NCI-H2081 treated with DMSO at 0.1 percent for 48 hours (cell line): ENCODE measurements at places on chromosomes 1 and 21.

DNA sequence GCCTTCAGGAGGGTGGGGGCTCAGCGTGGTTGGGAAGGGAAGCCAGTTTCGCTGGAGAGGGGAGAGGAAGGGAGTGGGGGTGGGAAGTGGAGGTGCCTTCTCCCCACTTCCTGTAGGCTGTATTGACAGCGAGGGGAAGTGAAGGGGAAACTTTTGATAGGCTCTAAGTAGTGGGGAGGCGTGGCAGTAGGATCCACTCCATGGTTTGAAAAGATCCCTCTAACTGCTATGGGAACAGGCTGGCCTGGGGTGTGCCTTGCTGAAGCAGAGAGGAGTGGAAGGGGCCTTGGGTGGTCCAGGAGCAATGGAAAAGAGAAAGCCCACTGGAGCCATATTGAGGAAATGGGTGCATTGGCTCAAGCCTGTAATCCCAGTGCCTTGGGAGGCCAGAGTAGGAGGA is 20.2 kb downstream of the C1orf115 start:
- DNase-seq, result no peak

DNA sequence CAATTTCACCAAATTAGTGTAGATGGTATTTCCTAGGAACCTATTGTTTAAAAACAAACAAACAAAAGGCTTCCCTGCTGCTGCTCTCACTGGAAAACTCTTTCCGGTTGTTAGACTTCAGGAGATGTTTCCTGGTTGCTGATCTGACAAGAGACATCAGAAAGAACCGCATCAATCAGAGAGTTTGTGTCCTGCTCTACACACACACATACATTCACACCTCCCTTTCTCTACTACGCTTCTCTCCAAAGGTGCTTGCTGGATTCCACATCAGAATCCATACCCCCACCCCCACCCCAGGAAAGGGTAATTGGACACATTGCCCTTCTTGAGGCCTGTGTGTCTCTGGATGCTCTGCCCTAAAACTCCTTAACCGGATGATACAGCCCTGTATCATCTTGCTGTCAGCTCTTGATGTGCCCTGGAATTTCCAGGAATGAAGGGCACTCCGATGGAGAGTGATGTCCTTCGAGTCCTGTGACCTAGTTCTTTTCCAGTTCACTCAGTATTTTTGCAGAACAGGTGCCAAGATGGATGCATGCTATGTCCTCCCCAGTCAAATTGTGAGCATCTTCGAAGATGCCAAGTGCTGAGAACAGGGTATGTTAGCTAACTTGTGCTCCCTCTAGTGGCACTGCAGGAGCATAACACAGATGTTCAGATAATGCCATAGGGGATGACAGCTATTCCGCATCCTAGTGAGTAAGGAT is 113.7 kb upstream of the SLC35F3 start:
- DNase-seq, result peak; percentile 64

DNA sequence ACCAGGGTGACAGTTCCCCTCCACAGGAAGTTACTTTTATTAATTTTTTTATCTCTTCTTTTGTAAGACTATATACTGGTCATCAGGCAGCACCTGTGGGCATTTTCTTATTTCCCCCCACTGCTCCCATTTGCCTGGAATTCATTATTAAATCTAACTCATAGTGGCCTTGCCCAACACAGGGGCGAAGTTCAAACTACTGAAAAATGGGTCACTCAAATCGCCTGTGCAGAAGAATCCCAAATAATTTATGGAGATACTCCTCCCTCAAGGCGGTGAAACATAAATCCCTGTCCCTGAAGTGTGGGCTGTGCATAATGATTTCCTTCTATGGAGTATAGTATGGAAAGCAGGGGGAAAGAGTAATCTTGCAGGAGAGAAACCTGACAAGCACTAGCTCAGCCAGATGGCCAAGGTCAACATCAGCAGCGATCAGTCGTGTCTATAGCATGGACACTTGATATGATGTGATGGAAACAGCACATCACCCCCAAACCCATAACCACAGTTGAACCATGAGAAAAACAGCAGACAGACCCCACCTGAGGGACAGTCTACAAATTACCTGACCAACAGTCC is 7.9 kb downstream of the CAMK2N1 start:
- DNase-seq, result no peak

- DNase-seq, result no peak
Observed at GRCh38 chr1:184143449-184143848, 91.9 kb downstream of the TSEN15 start.

DNA sequence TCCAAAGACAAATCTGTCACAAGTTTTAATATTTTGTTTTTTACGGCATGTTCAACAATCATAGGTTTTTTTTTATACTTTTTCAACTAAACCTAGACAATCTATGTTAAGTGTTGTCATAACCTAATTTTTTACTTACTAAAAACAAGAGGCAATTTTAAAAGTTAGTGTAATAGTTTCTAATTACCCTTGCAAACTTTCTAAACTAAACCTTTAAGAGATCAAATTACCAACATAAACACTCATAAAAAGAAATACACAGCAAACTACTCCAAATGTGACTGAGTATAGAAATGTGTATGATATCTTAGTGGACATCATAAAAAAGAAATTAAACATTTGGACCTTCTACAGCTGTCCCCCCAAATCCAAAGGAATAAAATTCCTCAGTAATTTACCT is 10.0 kb downstream of the ZNF281 start:
- DNase-seq, result no peak

- DNase-seq, result no peak
Observed at GRCh38 chr1:159854693-159855192, 7.7 kb downstream of the VSIG8 start.

GRCh38 chr1:40151457-40152079 is 9.6 kb upstream of the RLF start:
- no peak for DNase-seq

- no peak for DNase-seq
Observed at GRCh38 chr1:205706601-205707502, 26.5 kb upstream of the SLC45A3 start.

DNA sequence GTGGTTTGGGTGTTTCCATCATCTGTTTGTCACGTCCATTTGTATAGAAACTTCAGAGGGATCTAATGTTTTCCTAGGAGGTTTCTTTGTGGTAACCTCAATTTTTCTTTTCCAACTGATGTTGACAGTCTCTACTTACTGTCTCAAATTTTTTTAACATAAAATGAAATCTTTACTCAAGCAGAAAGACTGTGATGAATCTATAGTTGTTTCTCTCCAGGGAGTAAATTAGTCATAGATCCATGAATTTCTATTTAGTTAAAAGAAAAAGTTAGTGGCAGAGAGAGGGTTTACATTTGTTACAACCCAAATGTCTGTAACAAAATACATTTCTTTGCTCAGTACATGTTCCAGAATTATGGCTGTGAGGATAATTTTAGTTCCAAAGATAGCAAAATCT is 161.6 kb downstream of the DISP1 start:
- DNase-seq, result no peak

DNA sequence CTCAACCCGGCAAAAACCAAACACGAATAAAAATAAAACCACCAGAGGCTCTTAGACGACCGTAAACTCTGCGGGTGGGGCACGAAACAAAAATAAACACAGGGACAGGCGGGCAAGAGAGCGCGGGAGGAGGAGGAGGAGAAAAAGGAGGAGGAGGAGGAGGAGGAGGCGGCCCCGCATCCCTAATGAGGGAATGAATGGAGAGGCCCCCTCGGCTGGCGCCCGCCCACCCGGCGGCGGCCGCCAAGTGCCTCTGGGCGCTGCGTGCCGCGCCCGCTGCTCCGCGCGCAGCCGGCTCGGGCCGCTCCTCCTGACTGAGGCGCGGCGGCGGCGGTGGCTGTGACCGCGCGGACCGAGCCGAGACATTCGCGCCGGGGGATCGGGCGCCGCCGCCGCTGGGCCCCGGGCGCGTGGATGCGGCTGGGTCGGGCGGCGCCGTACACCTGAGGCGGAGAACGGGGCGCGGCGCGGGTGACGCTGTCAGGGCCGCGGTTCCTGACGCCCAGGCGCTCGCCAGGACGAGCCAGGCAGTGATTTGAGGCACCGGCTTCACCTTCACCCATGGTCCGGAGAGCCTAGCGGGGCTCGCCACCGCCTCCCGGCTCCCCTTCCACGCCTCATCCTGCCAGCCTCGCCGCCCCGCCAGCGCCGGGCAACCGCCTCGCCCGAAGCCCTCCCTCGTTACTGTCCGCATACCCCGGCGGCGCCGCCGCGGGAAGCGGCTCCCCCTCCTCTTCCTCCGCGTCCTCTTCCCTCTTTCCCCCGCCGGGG is at the start of gene MARK1:
MARK1 (plus strand) TSS at position 229 of the 771 bp plus-strand sequence. CDS start 687 bp downstream, outside the sequence.
- DNase-seq, result no peak

DNA sequence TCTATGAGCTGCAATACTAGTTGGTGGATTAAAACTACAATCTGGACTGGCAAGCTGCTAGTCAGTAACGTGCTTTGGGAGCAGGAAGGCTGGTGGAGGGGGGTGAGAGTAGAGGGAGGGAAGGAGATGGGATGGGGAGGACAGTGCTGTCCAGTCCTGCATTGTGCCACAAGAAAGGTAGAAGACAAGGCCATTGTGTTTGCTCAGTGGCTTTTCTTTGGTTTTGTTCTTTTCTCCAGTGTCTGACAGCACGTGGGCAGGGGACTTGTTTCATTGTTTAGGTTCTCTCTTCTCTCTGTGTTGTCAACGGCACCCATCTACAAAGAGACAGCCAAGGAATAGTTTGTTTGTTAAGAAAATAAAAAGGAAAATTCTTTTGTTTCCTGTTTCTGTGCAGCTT is 362.8 kb upstream of the PLXNA2 start:
- DNase-seq, result no peak

DNA sequence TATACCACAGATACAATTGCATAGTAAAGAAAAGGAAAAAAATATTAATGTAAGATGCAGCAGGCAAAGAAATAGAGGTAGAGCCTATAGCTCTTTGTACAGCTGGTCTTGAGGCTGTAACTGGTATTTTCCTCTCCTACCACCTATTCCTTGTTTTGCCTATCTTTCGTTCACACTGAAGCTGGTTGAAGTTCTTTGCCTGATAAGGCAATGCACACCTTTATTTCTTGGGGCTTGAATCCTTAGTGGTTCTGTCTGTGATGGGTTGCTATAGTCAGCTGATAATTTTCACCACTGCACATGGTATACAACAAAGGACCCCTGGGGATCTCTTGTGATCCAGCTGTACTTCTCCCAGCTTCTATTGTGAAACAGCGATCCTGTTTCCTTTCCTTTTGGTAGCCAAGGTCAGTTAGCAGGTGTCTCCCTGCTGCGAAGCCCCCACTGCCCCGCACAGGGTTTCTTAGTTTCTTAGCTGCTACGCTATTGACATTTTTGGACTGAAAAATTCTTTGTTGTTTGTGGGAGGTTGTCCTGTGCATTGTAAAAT is 9.9 kb upstream of the TSNAX start:
- DNase-seq, result no peak

DNA sequence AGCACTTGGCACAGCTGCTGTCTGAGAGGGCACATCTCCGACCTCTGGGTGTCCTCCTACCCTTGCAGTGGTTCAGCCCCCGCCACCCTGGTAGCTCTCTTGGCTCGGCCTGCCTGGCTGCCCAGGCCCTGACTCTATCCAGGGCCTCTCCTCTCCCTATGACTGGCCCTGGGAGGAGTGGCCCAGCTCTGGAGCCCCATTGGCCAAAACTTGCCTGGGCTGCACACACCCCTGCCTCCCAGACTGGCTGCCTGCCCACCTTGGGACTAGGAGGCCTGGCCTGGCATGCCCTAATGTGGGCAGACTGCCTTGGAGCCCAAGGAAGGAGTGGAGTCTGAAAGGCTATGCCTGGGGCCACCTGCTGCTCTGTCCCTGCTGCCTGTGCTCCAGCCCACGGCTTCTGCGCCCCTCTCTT is 33.6 kb downstream of the ACOT11 start:
- no peak for DNase-seq

GRCh38 chr1:235296729-235297128 is 31.2 kb downstream of the ARID4B start:
- no peak for DNase-seq

- no peak for DNase-seq
Observed at GRCh38 chr1:23964790-23965740, 5.4 kb downstream of the PNRC2 start.

DNA sequence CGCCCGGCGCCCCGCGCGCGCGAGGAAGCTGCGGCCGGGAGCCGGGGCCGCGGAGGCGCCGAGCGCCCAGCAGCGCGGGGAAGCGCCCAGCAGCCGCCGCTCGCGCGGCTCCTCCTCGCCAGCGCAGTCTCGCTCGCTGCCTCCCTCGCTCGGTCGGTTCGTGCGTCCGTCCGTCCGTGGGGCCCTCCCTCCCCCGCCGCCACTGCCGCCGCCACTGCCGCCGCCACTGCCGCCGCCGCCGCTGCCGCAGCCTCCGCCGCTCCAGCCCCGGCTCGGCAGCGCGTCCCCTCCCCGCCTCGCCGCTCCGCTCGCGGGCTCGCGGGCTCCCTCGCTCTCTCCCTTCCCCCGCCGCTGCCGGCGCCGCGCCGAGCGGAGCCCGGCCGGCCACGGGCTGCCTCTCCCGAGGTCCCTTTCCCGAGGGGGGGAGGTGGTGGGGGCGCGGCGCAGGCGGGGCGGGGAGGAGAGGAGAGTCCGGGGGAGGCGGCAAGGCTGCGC is at the start of gene KCND3:
KCND3 (minus strand) TSS at position 138 of the 495 bp plus-strand sequence.
- no peak for DNase-seq

DNA sequence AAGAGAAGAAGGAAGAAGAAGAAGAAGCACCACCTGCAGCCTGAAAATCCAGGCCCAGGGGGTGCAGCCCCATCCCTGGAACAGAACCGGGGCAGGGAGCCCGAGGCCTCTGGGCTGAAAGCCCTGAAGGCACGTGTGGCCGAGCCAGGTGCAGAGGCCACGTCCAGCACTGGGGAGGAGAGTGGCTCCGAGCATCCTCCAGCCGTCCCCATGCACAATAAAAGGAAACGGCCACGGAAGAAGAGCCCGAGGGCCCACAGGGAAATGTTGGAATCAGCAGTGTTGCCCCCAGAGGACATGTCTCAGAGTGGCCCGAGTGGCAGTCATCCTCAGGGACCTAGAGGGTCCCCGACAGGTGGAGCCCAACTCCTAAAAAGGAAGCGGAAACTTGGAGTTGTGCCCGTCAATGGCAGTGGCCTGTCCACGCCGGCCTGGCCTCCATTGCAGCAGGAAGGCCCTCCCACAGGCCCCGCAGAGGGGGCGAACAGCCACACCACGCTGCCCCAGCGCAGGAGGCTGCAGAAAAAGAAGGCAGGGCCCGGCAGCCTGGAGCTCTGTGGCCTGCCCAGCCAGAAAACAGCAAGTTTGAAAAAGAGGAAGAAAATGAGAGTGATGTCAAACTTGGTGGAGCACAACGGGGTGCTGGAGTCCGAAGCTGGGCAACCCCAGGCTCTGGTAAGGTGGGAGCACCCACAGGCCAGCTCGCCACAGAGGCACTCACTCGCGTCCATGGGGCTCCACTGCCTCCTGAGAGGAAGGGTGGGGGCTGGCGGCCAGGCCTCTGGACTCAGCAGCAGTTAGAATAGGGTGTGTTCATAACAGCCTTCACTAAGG is 28.4 kb downstream of the RRP1B start:
- DNase-seq, result no peak
